GM23248 (cell line): ENCODE measurements at places on chromosomes 6 and 20.

DNA sequence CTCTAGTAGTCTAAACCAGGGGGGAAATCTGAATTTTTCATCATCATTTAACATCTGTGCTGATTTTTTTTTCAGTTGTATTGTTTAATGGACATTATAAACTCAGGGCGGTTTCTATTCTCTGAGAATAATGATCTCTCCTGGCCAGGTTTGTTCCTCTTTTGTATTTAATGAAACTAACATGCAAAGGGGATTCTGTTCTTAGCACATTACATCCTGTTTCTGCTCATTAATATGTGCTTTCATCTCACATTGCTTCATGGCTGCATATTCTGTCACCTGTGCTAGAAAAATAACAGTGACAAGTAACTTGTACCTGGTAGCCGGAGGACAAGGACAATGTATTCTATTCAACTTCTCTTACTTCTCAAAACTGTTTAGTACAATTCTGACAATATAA lies 806 bp downstream of the HLA-DOB start:
- DNase-seq, result no peak

DNA sequence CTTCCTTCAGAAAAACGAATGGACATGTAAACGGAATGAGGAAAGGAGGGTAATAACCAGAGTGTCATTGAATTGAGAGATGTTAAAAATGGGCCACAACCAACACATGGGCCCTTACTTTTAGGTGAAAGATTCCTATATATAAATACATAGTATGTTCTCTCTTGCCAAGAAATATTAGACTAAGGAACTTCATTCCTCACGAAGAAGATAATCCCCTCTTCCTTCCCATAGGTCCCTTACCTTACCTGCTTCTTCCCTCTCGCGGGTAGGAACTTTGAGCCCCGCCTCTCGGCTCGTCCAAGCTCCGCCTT lies 295 bp upstream of the TBC1D22B start:
- DNase-seq, result no peak

- no peak for DNase-seq
Observed at GRCh38 chr6:3731700-3732099, 19.8 kb downstream of the PXDC1 start.

- DNase-seq, result peak; percentile 27
Observed at GRCh38 chr20:18058661-18059467, 1.1 kb upstream of the OVOL2 start.

DNA sequence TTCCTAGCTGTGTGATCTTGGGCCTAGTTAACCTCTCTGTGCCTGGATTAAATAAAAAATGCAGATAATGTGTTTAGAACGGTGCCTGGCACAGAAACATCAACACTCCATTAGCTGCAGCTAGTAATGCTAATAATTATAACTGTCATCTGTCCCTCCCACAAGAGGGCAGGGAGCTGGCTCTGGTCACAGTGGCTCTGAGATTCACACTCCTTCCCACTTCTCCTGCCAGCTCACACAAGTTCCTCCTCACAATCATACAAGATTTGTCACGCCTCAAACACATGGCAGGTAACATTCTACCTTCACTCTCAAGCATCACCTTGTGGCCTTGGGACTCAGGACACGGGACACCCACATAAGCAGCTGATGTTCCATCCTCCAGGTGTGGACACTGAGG lies 2.4 kb downstream of the ADA start:
- DNase-seq, result no peak

GRCh38 chr6:169184419-169184818 lies 69.2 kb downstream of the THBS2 start:
- DNase-seq, result no peak

DNA sequence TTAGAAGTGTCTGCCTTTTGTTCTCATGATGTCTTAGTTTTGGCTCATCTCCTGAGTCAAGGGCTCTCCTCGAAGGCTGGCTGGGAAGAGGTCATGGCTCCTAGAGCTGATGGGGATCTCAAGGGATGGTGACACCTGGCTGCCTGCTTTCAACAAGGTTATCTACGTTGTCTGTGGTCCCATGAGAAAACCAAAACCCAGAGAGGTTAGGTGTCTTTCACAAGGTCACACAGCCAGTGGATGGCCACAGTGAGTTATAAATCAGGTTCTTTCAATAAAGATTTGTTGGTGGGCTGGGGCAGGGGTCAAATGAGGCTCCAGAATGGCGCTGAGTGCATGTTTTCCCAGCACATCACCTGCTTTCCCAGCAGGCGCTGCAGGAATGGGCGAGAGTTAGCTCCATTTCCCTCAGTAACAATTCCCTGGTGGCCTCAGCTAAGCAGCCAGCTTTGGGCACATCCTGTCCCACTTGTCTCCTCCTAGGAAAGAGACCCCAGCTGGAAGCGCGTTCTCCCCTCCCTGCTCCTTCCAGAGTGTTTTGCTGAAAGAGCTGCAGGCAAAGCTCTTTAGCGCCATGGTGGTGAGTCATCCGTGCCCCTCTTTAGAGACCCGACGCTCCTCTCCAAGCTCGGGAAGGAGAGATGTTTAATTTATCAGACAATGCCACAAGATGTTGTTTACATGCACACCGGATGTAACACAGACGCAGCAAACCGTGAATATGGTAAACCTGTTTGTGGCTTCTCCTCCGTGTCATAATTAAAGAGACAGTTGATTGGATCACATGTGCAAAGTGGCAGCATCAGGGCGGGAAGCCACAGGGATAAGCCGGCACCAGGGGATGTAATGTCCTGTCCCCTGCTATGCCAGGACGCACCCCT lies 109.7 kb downstream of the LRFN2 start:
- DNase-seq, result no peak

DNA sequence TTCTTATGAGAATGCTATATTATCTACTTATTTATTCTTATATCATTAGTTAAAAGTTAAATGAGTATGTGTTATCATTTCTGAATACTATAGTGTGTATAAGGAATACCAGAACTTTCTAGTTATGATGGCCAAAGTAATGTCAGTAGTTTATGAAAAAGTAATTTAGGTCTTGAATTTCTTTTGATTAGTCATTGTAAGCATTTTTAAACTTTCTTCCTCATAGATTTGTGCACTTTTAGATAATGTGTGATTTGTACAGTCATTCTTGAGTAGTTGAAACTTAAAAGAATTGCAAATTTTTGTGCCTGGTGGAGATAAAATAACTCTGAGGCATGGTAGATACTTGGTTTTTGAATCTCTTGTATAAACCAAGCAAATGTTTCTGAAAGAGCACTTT lies 311.3 kb downstream of the CDKAL1 start:
- no peak for DNase-seq

- DNase-seq, result no peak
Observed at GRCh38 chr6:86934365-86934764, 3.0 kb upstream of the HTR1E start.

DNA sequence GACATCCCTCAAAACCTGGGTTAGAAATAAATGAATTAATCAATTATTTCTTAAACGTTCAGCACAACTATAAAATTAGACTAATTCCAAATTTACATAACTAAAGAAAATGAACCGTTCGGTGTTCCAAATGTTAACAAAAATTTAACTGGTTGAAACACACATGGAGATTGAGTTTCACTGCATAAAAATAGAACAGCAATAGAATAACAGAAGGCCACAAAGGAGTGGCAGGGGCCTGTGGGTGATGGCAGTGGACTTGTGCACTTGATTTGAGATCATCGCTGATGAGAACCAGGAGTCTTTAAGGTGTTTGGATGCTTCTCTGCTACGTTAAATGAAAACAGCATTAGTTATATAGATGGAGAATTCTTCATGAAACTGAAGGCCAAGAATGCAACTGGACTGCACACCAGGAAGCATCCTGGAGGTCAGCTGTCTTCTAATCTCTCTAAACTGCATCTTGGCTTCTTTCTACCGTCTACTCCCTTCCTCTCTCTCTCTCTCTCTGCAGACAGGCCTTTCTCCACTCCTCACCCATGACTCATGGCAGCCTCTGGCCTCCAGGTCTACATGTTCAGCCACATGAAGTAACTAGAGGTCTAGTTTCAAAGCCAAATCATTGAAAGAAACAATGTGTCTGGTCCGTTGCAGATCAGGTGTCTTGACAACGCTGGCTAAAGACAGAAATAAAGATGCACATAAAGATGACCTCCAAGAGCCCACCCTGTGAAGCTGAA lies 111.3 kb downstream of the SIM1 start:
- DNase-seq, result peak; percentile 66
